ENCODE measurements at places on chromosomes 7 and 10. TPM values are rescaled to one million over a fixed set of nuclear protein-coding genes. Genes with fewer than 3 reads are reported as not detected.

Gene SLC26A5
- 0.71 TPM for total RNA-seq

Gene DLX5
- not detected for total RNA-seq

Gene AKAP9
- 302 TPM for total RNA-seq

Gene ADCYAP1R1
- total RNA-seq: 8.5 TPM

Gene ITPRIP
- total RNA-seq: 24.2 TPM
